ENCODE measurements at places on chromosomes 3 and 15.

GRCh38 chr3:159763602-159764489, 224.8 kb upstream of the IL12A start:
- DNase-seq = no peak

GRCh38 chr3:115853104-115853503, 229.8 kb downstream of the GAP43 start:
- DNase-seq = no peak

DNA sequence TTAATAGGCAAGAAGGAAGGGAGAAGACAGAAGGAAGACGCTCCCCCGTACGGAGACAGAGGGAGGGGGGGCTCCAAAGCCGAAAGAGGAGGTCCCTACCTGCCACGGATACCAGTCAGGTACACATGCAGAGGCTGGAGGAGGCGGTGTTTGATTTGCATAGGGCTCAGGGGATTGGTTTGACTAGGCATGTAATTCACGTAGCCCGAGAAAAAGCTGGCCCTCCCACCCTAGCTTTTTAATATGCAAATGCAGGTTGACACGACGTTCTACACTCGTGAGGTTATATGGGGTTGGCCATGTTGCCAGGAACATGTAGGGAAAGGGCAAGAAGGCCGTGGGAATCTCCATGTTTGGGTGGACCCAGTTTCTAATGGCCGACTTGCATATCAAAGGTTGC, 29.8 kb downstream of the ZNF592 start:
- DNase-seq = no peak

GRCh38 chr3:39107388-39108199, at the start of the genes GORASP1 and TTC21A:
Gene GORASP1 (minus strand): TSS chr3:39107627. CDS start chr3:39107541, 86 bp downstream.
Gene TTC21A (plus strand): TSS chr3:39107680. CDS start chr3:39107838, 158 bp downstream.
- DNase-seq = peak; percentile 49

- DNase-seq = no peak
Measured at GRCh38 chr15:77413699-77414349, 6.1 kb downstream of the PEAK1 start.

- no peak for DNase-seq
Measured at GRCh38 chr3:177361081-177361938, 164.0 kb upstream of the TBL1XR1 start.

- no peak for DNase-seq
Measured at GRCh38 chr15:93185796-93186195, 96.8 kb upstream of the RGMA start.

DNA sequence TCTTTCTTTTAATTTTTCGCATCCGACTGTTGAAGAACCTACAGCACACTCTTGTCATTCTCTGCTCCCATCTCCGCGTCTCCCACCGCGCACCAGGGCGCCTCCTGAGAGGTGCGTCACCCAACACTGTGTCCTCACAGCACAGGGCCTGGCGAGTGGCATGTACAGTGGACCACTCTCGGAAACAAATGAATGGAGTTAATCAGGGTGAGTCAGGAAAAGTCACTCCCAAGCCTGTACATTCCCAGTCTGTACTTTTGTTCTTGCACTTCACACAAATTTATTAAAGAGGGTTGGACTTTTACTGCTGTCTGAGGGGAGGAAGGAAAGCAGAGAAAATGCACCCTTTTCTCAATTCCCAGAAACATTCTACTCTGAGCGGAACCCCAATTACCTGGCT, 625 bp downstream of the COL6A6 start:
- no peak for DNase-seq

DNA sequence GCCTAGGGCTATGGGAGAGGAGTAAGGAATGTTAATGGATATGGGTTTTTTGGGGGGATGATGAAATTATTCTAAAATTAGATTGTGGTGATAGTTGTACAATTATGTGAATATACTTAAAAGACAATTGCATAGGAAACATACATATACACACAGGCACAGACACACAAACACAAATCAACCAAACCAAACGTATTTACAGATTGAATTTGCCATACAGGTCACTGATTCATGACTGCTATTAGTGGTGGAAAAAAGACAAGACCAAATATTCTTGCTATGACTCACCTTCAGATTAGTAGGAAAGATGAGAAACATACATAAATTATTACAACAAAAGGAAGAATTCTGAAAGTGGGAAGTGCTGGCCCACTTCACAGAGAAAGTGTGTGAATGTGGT, 85.3 kb downstream of the C3orf38 start:
- no peak for DNase-seq

GRCh38 chr3:108295421-108296175, 750 bp upstream of the HHLA2 start:
- no peak for DNase-seq

DNA sequence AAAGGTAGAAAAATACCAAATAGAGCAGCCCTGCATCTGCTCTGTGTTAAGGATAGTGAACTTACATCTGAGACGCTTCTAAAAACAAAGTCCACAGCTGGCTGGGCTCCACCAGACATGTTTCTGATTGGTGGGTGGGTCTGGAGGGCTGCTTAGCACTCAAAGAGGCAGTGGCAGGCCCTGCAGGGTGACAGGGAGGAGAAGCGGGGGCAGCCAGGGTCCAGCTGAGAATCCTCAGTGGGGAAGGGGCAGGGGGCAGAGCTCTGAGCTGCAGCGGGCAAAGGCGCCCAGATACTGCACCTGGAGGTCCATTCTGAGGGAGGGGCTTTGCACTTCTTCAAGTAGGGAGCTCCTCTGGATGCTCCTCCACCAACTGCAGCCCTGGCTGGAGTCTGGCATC, 28.1 kb downstream of the PRR23E start:
- no peak for DNase-seq

DNA sequence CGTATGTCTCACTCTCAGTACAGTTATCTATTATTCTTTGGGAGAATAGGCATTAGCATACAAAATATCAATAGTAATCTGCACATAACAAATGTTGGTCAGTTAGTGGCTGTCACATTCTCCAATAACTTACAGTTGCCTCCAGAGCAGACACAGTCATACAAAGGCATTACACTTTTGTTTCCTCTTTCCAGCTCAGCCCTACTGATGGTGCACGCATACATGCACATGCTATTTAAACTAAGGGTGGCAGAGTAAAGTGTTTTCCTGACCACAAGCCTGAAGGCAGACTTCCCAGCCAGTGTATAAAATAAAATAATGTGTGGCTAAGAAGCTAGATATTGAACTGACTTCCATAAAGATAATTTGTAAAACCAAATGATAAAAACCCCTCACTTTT, 47.6 kb downstream of the PHLDB2 start:
- DNase-seq = no peak

DNA sequence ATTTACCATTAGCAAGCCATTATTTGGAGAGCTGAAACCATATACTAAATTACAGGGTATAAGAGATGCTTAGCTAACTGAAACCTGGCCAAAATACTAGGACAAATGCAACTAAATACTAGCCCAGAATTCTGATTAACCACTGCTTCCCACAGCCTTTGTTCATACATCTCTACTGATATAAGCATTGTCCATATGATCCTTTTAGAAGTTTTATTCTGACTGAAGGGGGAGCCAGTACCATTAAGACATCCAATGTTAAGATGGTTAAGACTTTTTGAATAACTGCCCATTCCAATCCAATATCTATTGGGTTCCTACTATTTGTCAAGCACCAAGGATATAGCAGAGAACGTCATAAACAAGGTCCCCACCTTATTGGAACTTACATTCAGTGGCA, 421.3 kb downstream of the FOXP1 start:
- DNase-seq = no peak

- no peak for DNase-seq
Measured at GRCh38 chr3:185361920-185362319, 1.0 kb upstream of the MAP3K13 start.

- DNase-seq = no peak
Measured at GRCh38 chr15:58163985-58164384, 25.8 kb downstream of the AQP9 start.

- DNase-seq = no peak
Measured at GRCh38 chr15:57562196-57562769, 29.4 kb upstream of the MYZAP start.
